Renal cortex interstitium (tissue), 15 donors: ENCODE measurements at places on chromosomes 4 and X. TPM values are rescaled to one million over a fixed set of nuclear protein-coding genes. Genes with fewer than 3 reads are reported as not detected.
A peak's percentile ranks its signal among the peaks of the same experiment; 100 is the strongest.

DNA sequence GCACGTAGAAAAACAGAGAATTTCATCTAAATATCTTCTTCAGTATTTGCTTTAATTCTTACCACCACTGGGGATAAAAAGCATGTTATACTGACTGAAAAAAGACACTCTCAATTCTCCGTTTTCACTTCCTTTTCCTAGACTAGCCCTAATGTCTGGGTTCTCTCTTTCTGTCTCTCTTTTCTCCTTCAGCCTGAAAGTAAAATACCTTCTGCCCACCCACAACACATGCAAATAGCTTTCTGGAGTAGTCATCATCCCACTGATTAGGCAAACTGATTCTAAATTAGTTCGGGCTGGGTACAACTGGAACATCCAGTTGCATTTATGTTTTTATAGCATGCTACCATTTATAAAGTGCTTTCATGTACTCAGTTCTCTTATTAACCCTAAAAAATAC, 142.4 kb upstream of the ANKRD50 start:
- no peak for DNase-seq

GRCh38 chr4:184575306-184575705, 73.9 kb downstream of the CASP3 start:
- DNase-seq = no peak

NDUFB11 gene
- 88.6 TPM for polyA plus RNA-seq

- no peak for DNase-seq
Observed at GRCh38 chr4:141637565-141637964, 1.2 kb downstream of the IL15 start.

DCAF4L1 gene
- polyA plus RNA-seq = 0.22 TPM

DNA sequence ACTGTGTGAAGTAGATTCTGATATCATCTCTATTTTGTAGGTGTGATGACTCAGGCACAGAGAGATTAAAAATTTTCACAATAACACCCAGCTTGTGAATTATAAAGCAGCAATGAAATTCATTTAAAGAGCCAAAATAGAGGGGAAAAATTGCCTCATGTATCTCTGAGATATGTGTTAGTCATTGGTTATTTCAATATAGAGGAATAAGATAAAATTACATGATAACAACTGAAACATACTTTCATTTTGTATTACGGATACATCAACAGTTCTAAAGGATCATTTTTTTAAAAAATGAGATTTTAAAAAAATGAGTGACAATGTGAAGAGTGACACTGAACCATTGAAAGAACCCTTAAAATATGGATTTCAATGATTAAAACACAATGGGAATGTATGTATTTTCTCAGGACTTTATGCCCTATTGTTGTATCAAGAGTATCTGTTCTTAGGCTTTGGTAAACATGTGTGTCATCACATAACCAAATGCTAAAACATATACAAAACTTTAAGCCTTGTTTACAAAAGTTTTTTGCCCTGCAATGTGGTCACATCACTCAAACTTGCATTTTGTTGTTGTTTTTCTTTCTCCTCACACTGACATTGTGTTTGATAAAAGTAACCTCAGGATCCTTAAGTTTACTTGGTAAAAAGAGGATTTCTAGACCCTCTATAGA, 221.3 kb downstream of the ANTXR2 start:
- DNase-seq = no peak

EVC2 gene
- 9.4 TPM for polyA plus RNA-seq

LRCH2 gene
- 13.7 TPM for polyA plus RNA-seq

DNA sequence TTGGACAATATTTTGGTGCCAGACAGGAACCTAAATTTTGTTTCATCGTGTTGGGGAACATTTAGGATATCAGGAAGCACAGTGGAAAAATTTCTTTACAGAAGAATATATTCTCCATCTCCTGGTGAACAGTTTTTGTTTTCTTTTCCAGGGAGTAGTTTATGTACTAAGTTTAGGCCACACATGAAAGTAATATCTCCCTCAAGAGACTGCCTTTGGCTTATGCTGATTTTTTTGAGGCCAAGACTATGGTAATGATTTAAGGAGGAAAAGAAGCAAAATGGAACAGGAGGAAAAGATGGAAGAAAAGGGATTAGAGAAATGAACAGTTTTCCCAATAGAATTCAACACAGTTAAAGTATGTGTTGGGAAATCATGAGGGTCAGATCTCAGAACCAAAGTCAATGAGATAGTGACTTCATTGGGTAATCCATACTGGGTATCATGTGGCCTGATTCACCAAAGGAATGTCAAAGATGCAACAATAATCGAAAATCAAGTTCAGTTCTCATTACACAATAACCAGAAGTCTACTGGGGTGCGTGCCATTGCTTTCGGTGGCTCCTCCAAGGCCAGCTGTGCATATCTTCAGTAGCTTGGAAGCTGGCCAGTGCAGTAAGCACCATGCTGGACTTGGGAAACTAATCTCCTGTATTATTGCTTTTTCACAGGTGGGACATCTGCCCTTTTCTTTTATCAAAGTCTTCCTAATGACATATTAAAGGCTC, 234.8 kb downstream of the COL25A1 start:
- DNase-seq = no peak

GRCh38 chrX:148632444-148632843, 132.0 kb downstream of the AFF2 start:
- DNase-seq = no peak

FOXP3 gene
- polyA plus RNA-seq = 1.00 TPM

DNA sequence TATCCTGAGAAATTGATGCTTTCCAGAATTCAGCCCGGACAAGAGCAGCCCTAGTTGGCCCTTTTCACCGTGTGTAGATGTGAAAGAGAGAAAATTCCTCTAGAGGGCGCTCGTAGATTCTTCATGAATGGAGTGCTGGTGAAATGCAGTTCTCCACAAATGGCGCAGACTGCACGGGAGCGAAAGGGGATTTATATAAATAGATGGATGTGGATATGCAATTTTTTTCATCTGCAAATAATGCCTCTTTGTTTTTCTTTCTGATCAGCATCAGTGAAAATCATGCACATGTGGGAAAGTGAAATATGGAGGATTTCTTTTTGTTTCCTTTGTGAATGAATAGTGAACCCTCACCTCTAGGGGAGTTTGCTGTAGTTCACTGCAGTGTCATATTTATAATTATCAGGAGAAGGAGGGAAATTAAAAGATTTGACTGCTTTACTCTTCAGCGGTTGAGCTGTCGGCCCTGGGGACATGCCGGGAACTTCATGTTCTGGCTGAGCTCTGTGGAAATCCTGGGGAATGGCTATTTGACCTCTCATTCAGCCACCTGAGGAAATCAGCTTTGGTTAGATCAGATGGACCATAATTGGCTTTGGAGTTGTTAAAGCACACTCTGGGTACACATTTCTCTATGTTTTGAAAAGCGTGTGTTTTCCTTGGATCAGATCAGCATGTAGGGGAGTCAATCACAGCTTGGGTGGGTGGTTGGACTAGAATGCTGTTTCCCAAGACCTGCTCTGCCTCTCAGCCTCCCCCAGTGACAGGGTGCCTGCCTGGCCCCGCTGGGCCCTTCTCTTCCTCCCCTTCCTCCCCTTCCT, 115.0 kb upstream of the SHISA3 start:
- DNase-seq = peak; percentile 82
